ENCODE measurements at places on chromosomes 11 and 22.

DNA sequence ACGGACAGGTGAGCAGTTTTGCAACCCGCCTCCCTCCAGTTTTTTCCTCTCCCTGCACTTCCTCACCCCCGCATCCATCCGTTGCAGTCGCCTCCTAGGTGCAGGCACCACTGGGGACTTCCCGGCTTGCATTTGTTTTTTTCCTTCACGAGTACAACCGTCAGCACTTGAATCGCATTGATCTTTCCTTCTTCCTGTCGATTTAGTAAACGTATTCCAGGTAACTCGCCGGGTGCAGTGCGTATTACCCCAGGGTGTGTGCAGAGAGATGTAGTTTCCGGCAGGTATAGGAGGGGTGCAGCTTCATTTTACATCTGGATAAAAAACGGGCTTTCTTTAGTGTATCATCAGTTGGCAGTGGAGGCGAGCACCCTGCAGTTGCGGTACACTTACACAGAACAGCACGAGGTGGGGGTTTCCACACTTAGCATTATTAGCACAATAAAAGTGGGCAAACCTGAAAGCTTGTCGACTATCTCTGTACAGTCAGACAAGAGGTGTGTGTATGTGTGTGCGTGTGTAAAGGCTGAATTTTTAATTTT, at the start of gene SORL1-AS1:
Gene SORL1-AS1 (minus strand): TSS at position 359 of the 542 bp plus-strand sequence.
- DNase-seq: peak; percentile 50

DNA sequence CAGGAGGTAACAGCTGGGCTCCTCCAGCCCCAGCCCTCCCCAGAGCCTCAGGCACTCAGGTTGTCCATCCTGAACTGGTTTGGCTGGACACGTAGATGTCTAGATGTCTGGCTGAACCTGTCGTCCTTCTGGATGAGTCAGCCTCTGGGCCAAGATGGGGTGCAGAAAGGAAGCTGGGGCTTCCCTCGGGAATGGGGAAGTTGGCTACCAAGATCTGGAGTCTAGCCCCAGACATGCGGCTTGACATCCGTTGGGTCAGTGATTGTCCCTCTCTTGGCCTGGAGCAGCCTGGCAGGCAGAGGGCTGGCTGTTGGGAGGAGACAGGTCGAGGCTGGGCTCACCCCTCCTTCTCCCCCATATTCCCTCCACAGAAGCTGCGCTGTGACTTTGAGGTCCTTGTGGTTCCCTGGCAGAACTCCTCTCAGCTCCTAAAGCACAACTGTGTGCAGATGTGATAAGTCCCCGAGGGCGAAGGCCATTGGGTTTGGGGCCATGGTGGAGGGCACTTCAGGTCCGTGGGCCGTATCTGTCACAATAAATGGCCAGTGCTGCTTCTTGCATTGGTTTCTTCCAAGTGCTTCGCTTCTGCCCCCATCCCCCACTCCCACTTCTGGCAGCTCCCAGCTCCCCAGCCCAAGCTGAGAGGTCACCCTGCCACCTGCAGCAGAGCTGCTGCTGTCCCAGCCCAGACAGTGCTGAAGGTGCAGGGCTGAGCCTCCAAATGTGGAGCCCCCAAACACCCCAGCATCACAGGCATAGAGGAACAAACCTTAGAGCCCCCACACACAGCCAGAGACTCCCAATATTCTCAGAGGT, 1.3 kb downstream of the CST6 start:
- DNase-seq: no peak

DNA sequence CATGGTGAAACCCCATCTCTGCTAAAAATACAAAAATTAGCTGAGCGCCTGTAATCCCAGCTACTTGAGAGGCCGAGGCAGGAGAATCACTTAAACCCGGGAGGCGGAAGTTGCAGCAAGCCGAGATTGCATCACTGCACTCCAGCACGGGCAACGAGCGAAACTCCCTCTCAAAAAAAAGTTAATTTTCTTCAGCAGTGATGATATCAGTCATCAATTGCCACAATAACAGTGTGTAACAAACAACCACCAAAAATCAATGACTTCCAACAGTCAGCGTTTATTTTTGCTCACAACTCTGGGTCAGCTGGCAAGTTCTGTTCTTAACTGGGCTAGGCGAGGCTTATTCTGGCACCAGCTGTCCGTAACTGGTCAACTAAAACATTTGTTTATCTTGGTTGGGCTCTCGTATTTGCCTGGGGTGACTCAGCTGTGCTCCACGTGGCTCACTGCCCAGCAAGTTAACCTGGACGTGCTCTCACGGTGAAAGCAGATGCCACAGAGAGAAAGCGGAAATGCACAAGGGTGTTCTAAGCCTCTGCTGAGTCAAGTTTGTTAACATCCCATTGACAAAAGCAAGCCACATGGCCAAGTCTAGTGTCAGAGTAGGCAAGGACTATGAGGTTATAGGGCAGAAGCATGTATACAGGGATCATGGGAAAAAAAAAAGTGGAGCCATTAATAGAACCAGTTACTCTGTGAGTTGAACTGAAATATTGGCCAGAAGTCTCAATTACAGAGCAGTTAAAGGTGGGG, 52.1 kb downstream of the LHFPL7 start:
- DNase-seq: no peak

GRCh38 chr11:88103337-88104206, 71.7 kb downstream of the RAB38 start:
- no peak for DNase-seq

GRCh38 chr22:27089264-27089663, 431.9 kb downstream of the MIAT start:
- DNase-seq: no peak

GRCh38 chr11:78573271-78573670, 1.4 kb downstream of the NARS2 start:
- no peak for DNase-seq

DNA sequence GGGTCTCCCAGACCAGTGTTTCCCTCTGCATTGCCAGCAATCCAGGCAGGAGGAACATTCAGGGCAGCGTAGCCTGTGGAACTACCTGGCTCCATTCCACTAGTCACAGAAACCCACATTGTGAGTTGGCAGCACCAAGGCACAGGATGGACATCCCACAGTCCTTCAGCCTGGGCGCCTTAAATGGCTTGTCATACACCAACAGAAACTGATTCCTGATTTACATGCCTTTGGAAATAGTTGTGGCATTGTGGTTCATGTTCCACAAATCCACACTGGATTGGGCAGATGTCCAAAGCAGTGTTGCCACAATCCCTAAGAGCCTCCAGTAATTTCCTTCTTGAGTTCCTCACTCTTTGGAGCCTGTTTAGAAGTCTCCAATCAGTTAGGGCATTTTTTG, 225.6 kb downstream of the BLID start:
- no peak for DNase-seq

GRCh38 chr11:126918556-126918955, 82.0 kb downstream of the KIRREL3 start:
- DNase-seq: no peak

GRCh38 chr11:117020869-117021564, 77.2 kb downstream of the SIK3 start:
- no peak for DNase-seq

GRCh38 chr22:45882881-45883810, 93.8 kb downstream of the WNT7B start:
- no peak for DNase-seq

GRCh38 chr11:81203876-81204275, 1529.8 kb downstream of the FAM181B start:
- no peak for DNase-seq

DNA sequence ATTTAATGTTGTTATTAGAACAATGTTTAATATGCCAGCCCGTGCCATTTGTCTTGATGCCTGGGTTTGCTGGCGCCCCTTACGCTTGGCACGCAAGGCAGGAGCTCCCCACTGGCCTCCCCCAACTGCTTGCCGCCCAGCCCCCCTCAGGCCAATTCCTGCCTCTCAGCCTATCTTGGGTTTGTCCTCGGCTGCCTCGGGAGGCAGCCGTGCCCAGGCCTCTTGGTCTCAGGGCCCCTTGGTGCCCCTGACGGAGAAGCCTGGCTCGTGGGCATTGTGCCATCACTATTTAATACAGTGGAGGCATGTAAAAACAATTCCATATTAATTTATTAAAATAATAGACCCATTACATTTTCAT, 119.8 kb downstream of the KCNQ1OT1 start:
- DNase-seq: no peak

GRCh38 chr11:44002191-44003093, 45.3 kb upstream of the ACCSL start:
- no peak for DNase-seq

DNA sequence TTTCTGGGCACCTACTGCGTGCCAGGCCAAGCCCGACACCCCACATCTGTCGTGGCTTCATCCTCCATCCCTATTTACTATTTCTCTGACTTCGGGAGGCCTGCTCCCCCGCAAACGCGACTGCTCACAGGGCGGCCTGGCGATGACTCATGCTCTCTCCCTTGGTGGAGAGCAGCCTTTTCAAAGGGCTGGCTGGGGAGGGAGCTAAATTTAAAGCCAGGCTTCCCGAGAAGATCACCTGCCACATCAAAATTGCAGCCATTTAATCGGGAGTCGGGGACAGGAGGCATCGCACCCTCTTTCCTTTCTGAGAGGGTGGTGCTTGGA, 24.9 kb upstream of the SHISAL1 start:
- DNase-seq: no peak

DNA sequence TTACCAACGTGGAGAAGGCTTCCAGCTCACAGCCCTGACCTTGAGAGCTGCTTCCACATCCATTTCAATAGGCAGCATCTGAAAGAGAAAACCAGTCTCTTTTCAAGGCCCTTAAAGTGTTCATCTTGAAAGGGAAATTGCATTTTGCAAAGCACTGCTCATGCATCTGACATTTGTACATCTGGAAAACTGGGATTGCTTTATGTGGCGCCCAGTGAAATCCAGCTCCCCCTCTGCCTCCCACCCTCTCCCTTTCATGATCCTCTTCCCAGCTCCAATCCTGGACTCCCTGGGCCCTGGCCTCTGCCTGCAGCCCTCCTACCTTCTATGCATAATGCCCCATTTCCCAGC, 17.4 kb downstream of the TP53AIP1 start:
- no peak for DNase-seq

DNA sequence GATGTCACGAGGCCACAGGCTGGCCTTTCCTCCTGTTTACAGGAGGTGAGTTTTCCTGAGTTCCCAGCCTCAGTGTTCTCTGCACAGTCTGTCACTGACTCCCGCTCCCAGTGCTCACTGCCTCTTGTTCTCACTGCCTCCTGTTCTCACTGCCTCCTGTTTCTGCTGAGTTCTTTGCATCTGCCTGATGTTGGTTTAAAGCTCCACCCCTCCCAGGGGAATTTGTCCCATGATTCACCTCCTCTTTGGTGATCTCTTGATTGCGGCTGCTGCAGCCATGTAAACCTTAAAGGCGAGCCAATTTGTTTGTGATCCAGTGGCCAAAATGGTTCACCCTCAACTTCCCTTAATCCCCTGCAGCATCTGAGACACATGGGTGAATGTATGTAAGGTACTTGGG, 6.0 kb upstream of the TUBA8 start:
- no peak for DNase-seq

DNA sequence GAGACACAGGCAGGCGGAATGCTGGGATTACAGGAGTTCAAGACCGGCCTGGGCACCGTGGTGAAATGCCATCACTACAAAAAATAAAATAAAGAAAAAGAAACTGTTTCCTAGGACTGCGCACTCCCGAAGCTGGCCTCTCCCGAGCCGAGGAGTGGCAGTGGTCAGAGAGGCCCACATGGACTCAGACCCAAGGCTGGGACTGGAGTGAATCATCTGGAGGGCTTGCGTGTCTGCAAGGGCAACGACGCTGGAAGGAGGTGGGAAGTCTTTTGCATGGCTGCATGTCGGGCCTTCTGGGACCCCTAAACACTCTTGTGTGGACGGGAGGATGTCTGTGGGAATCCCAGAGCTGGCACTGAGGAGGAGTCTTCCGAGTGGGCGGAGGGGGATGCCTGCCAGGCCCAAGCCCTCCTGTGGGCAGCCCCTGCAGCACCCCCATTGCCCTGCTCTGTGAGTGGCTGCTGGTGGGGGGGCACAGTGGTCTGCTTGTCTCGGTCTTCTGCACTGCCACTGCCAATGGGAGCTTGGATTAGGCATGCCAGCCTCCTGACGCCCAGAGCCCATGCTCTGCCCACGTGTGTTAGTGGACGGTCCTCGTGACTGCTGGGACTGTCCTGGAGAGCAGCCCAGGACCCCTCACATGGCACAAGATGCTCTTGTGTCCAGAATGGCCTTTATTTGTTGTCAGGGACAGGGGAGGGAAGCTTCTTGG, 1.8 kb upstream of the AP2A2 start:
- no peak for DNase-seq

DNA sequence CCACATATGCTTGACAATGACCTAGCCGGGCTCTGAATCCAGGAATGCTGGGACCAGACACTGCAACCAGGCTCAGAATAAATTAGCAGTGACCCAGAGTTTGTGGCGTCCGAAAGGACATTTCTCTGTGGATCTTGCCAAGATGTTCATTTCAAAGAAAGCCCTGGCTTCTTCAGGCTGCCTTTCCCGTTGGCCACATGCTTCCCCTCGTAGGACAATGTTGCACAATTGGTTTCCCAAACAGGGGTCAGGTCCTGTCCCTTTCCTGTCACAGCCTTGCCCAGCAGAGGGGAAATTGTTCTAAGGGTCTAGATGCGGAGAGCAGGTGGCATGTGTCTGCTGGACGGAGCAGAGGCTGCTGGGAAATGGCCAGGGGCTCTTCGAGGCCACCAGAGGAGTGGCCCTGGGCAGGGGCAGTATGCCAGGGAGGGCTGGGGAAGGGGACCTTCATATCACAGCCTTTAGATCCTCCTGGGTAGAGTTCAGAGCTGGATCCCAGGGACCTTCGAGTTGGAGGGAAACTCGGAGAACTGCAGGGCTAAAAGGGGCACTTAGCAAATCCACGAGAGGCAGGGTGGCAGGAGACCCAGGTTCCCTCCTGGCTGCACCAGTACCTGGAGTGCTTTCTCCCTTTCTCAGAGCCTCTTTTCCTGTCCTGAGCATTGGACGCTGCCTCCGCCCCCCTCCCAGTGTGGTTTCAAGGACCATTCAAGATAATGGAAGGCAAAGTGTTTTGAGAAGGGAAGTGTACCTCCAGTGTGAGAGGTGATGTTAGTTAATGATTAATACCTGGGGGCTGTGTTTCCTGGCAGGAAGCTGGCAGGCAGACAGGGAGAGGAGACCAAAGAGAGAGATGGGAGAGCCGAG, 42.3 kb downstream of the C11orf96 start:
- DNase-seq: no peak

GRCh38 chr22:33248948-33249347, 190.8 kb upstream of the SYN3 start:
- no peak for DNase-seq

DNA sequence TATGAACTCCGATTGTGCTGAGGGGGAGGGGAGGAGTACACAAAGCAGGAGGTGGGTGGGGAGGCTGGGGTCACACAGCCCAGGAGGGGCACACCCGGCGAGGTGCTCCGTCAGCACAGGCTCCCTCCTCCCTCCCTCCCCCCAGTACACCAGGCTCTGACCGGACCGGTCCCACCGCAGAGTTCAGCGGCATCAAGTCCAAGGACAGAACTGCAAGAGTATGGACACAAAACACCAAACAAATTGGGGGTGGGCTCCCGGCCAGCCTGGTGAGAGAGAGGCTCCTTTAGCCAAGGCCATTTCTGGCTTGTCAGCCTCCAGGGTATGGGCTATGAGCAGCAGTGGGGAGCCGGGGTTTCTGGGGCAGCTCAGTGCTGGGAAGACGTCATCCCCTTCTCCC, 68.3 kb downstream of the ST3GAL4 start:
- no peak for DNase-seq

GRCh38 chr22:24303007-24303406, 32.4 kb downstream of the SPECC1L start:
- DNase-seq: no peak

Data from central memory CD8-positive, alpha-beta T cell (primary cell).